Left lung (tissue), 14 donors: ENCODE measurements at places on chromosomes 2 and 18. TPM values are rescaled to one million over a fixed set of nuclear protein-coding genes. Genes with fewer than 3 reads are reported as not detected.

DNA sequence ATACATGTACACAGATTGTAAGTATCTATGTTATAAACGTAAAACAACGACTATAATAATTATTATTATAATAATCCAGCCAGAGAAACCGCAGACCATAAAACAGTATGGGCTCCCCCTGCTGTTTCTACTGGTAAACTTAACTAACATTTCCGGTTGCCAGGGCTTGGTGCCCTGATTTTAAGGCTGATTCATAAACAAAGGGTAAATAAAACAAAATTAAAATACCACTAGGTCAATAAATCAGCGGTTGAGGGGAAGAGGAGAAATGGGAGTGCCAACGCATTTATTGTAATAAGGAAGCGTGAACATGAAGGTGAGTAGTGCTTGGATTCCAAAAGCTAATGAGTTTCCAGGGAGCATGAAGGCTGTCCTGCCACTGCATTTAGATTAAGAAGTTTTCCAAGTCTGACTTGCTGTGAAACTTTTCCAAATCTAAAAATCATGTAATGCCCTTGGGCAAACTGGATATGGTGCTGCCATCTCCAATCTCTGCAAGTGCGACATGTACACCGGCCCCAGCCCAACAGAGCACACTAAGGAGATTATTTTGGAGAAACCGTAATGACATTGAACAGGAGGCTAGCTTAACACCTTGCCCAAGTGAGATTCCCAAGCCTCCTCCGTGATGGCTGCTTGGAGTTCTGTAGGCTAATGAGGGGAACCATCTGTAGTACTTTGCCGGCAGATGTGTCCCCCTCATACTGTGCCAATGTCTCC is 50.7 kb upstream of the HNRNPA3 start:
- no peak overlapping the region for H3K27ac ChIP-seq
- no peak for DNase-seq
- no peak overlapping the region for H3K4me3 ChIP-seq
- no peaks in the 10 kb centered on the region for H3K27me3 ChIP-seq
- H3K4me1 ChIP-seq: peaks cover 24% of the 10 kb centered on the region
- H3K36me3 ChIP-seq: no peaks in the 10 kb centered on the region

The IL36RN gene
- total RNA-seq: not detected

The QPCT gene
- total RNA-seq: 16.6 TPM

GRCh38 chr2:85861650-85862049 is 27.1 kb downstream of the ST3GAL5 start:
- H3K36me3 ChIP-seq: peaks cover 11% of the 10 kb centered on the region
- no peaks in the 10 kb centered on the region for H3K27me3 ChIP-seq
- H3K27ac ChIP-seq: no peak overlapping the region
- peaks cover 8% of the 10 kb centered on the region for H3K4me1 ChIP-seq
- no peak overlapping the region for H3K4me3 ChIP-seq
- no peak for DNase-seq

DNA sequence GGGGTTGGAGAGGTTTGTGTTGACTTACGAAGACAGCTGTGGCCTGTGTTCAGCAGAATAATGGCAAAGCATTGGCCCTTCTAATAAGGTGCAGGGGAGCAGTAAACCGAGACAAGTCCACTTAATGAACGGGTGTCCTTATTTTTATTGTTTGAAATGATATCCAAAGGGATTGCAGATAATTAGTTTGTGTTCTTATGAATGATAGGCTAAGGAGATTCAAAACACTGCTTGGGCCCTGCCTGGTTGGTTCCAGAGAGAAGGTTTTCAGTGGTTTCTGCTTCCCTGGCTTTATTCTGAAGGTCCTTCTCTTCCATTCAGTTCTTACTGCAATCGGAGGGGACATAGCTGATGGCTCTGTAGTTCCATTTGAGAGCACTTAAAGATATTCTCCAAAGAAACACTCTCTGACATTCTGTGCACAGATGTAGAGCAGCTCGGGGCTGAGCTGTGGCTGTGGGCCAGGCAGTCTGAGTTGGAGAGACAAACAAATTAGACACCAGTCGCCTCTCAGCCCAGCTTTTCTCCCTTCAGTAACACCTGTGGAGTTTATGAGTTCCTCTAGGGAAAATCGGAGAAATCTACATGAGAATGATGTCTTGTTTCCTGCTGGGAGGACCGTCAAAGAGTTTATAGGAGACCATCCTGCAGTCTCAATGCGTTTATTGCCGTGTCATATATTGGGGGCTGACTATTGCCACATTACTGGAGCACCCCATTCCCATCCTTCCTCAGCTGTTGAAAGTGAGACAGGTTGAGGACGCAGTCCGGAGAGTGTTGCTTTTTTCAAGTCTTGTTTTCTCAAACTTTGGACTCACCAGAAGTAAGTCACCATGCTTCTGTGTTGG is 6.5 kb downstream of the GREB1 start:
- no peaks in the 10 kb centered on the region for H3K36me3 ChIP-seq
- H3K27me3 ChIP-seq: peaks cover 49% of the 10 kb centered on the region
- peak; percentile 31 for DNase-seq

DNA sequence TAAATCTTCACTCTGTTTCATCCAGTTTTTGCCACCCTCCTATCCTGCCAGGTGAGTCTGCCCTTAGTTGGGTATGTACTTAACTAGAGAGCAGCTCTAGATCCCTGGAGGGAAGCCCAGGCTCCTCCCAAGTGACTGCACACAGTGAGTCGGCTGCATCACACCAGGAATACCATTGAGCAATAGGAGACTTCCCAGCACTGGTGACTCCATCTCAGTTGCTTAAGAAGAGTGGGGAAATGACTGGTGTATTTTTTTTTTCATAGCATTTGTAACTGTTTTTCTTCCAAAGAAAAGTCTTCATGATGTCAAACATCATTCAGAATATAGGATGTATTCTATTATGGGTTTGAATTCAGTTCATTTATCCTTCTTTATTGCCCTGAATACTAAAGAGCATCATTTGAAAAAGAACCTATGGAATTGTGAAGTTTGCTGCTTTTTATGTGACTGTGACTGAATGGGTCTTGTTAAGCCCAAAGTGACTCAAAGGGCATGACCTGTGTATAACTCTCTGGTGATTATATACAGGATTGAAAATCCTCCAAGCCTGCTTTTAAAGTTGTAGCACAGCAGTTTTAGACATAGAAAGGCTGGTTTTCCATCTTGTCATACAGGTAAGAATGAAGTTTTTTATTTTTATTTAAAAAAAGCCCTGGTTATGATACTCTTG is 84.3 kb downstream of the MAP3K20 start:
- H3K36me3 ChIP-seq: no peaks in the 10 kb centered on the region
- DNase-seq: peak; percentile 93
- no peak overlapping the region for H3K4me3 ChIP-seq

DNA sequence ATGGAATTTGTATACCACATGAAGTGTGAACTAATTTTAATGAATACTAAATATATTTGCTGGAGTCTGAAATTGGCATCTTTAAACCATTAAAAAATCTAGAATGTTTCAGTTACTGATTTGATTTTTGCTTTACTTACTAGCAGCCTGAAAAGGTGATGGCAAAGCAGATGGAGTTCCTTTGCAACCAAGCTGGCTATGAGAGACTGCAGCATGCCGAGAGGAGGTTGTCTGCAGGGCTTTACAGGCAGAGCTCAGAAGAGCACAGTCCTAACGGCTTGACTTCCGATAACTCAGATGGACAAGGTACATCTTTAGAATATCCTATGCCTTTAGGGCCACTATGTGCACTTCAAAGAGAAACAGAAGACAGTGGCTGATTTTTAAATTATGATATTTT is 36.5 kb downstream of the NAB1 start:
- no peaks in the 10 kb centered on the region for H3K4me1 ChIP-seq
- no peak overlapping the region for H3K27ac ChIP-seq
- H3K4me3 ChIP-seq: no peak overlapping the region
- H3K27me3 ChIP-seq: no peaks in the 10 kb centered on the region
- H3K36me3 ChIP-seq: peaks cover 48% of the 10 kb centered on the region
- DNase-seq: no peak

DNA sequence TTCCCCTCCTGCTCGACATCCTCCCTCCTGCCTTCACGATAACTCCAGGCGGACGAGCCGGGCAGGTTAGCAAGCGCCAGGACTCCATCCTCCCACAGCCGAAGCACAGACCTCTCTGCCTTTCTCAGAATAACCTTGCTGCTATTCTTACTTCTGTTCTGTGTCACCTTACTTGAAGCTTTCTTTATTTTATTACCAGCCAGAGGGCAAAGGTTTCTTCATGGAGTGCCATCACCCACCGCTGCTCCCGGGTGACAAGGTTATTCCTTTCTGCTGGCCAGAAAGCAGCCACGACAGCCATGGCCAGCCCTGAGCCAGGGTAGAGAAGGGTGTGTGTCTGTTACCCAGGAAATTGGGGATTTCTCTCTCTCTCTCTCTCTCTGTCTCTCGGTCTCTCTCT is 227.1 kb downstream of the ANAPC1 start:
- no peaks in the 10 kb centered on the region for H3K27me3 ChIP-seq
- H3K4me3 ChIP-seq: no peak overlapping the region
- peaks cover 12% of the 10 kb centered on the region for H3K4me1 ChIP-seq
- H3K36me3 ChIP-seq: no peaks in the 10 kb centered on the region
- no peak overlapping the region for H3K27ac ChIP-seq

DNA sequence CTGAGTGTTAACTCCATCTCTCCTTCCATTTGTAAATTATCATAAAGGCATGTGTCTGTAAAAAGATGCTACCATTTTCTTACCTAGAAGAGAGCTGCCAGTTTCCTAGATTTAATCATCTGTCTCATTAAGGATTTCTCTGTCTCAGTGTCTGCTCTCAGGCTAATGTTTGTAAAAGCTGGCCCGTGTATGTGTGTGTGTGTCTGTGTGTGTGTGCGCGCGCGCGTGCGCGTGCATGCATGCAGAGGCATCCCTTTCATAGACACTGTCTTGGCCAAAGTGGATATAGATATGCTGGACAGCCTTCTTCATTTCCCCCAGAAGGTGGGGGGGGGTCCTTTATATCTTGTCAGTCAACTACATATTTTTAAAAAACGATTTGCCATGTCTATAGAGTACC is 18.9 kb downstream of the MGAT5 start:
- no peak overlapping the region for H3K27ac ChIP-seq
- no peaks in the 10 kb centered on the region for H3K36me3 ChIP-seq
- H3K4me1 ChIP-seq: no peaks in the 10 kb centered on the region
- H3K27me3 ChIP-seq: no peaks in the 10 kb centered on the region

- H3K4me1 ChIP-seq: no peaks in the 10 kb centered on the region
- H3K27ac ChIP-seq: no peak overlapping the region
- no peak for DNase-seq
- no peak overlapping the region for H3K4me3 ChIP-seq
- H3K36me3 ChIP-seq: no peaks in the 10 kb centered on the region
- H3K27me3 ChIP-seq: no peaks in the 10 kb centered on the region
Measured at GRCh38 chr18:34399892-34400291, 175.2 kb upstream of the NOL4 start.
